ENCODE measurements at places on chromosomes 3 and 15. TPM values are rescaled to one million over a fixed set of nuclear protein-coding genes. Genes with fewer than 3 reads are reported as not detected.

Gene SNX22
- 2.0 TPM for total RNA-seq

Gene NPAP1
- not detected for total RNA-seq

Gene IVD
- 50.4 TPM for total RNA-seq

- DNase-seq, result no peak
These were observed 136.8 kb upstream of the BNIP2 start for GRCh38 chr15:59825901-59826300.
